ENCODE measurements at places on chromosomes 1 and 21.

DNA sequence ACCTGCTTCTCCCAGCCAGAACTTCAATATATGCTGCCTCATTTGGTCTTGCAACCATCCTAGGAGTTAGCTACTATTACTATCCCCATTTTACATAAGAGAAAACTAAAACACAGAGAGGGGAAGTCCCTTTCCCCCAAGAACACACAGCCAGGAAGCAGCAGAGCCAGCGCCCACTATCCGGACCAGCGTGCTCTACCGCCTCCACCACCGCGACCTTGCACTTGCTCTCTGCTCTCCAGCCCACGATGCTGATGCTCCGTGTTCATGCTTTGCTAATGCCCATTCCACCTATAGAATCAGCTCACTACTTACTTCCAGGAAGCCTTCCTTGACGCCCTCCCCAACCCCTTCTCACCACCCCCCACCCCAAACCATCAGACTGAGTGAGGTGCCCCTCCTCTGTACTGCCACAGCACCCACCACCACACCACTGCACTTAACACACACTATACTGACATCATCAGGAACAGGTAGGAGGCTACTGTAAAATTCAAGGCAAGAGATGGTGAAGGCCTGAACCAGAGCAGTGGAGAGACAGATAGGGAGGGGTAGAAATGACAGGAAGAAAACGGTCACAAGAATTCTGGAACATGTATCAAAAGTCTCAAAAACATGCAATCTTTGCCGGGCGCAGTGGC is 9.4 kb downstream of the TMEM53 start:
- DNase-seq = no peak

GRCh38 chr1:179781962-179782361 is 38.9 kb downstream of the FAM163A start:
- DNase-seq = no peak

GRCh38 chr1:199646761-199647160 is 380.7 kb upstream of the NR5A2 start:
- no peak for DNase-seq

DNA sequence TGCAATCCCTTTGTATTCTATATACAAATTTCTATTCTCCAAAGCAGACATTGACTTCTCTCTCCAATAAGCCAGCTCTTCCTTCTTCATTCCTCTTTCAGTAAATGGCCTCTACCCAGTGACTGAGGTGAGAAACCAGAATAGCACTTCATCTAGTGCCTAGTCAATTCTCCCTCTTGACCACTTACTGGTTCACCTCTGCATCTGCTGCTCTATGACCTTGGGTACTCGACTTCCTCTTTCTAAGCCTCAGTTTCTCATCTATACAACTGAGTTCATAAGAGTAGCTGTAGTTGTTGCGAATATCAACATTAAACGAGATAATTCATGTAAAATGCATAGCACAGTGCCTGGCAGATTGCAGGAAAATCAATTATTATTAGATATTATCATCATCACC is 12.4 kb downstream of the LYST start:
- DNase-seq = no peak

DNA sequence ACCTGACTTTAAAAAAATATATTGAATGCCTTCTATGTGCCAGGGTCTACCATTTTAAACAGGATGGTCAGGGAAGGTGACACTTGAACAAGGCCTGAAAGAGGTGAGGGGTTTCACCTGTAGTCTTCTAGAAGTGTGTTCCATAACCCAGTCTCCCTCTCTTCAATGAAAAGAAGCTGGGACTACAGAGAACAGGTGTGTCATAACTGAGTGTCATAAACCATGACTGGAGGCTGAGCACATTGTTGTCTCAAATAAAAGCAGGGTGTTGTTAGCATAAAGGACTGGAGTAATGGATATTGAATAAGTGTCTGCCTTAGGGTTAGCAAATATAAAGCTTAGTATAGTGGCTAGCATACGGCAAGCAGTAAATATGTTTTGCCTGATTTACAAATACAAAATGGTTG is 65.4 kb downstream of the SYDE2 start:
- no peak for DNase-seq

- no peak for DNase-seq
Observed at GRCh38 chr21:45331531-45332147, 43.9 kb upstream of the POFUT2 start.

DNA sequence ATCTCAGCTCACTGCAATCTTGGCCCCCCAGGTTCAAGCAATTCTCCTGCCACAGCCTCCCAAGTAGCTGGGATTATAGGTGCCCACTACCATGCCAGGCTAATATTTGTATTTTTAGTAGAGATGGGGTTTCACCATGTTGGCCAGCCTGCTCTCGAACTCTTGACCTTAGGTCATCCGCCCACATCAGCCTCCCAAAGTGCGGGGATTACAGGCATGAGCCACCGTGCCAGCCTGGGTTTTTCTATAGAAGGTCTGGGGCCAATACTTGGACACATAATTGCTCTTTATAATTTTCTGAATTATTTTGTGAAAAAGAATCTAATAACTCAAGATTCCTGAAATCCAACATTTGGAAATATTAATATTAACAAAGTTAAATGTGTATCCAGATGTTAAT is 1267.7 kb upstream of the ADGRL4 start:
- no peak for DNase-seq

GRCh38 chr1:185699874-185700273 is 34.3 kb upstream of the HMCN1 start:
- DNase-seq = no peak

GRCh38 chr1:219266524-219266923 is 92.8 kb downstream of the LYPLAL1 start:
- no peak for DNase-seq

DNA sequence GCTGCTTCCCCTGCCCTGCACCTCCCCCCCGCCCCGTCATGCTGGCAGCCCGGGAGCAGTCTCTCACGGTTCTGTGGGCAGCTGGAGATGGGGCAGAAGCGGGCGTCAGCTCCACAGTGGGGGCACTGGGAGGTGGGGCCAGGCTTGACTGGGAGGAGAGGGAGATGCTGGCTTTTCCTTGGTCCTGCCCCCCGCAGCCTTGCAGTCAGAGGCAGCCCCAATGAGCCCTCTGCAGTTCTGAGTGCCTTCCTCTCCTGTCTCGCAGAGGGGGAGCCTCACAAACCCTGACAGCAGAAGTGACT is 21.7 kb downstream of the ARHGEF10L start:
- DNase-seq = no peak

- peak; percentile 48 for DNase-seq
Observed at GRCh38 chr1:89670163-89670562, 37.2 kb downstream of the LRRC8C start.

GRCh38 chr21:31892686-31893085 is 19.9 kb downstream of the HUNK start:
- DNase-seq = no peak

DNA sequence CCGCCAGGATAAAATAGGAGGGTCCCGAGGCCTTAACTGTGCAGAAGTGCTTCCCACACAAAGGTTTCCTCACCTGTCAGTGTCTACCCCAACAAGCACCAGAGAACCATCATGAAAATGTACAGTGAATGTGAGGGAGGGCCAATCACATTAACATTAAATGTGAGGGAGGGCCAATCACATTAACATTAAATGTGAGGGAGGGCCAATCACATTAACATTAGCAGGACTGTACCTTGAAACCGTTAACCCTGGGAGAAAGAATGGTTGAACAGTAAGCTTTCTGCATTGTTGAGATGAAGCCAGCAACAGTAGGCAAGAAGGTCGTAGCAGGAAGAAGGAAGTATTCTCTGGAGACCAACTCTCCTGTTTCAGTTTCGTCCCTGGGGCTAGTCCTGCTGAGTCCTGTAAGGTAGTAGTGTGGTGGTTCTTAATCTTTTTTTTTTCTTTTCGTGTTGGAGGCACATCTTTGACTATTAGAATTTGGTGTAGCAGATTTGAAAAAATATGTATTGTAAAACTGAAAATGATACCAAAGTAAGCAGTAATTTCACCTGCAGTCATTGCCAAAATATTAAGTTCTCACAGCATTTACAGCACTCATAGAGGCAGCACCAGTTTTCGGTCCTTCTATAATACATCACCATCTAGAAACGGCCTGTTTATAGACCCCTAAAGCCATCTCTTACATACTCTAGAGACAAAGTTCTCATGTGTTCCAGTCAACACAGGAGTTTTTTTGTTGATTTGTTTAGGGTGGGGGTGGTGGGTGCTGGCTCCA is 98.6 kb upstream of the PPP2R5A start:
- peak; percentile 38 for DNase-seq

GRCh38 chr1:220119043-220119512 is 25.1 kb downstream of the IARS2 start:
- DNase-seq = no peak

DNA sequence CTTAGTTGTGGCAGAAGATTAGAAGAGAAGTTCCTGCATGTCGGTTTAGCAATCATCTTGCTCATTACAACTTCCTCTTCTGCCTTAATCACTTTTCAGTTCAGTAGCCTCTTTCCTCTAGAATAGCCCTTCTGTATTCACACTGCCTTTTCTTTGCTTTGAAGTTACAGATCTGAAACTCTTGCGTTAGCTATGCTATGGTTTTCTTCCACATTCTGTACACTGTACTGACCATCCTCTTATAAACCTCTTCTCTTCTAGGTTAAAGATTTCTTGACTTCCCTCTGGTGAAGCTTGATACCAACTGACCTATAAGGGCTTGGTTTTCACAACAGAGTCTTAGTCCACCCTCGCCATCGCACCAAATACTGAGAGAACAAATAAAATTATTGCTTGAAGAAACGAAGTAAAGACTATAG is 35.0 kb downstream of the C21orf91 start:
- peak; percentile 42 for DNase-seq

GRCh38 chr1:64948216-64948615 is 18.1 kb downstream of the JAK1 start:
- no peak for DNase-seq

- no peak for DNase-seq
Observed at GRCh38 chr1:91889717-91890459, 3.9 kb upstream of the TGFBR3 start.

DNA sequence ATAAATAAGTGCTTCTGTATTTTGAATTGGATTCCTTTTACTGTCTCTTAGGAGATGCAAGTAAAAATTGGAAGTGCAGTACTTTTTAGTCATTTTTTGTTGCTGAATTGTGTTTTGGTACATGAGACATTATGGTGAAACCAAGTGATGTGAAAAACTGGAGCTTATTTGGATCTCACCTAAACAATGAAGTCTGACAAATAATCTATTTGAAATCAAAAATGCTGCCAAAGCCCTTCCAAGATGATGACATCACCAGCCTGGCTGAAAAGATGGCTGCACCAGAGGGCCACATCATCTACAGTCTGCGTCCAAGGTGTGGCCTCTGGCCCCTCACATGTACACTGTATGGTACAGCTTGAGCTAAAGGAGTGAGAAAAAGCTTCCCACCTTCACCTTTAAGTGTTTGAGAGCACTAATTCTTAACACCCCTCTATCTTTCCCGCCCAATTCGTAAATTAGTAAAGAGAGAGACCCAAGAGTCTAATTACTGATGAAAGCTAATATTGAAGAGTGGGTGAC is 192.5 kb upstream of the ST6GALNAC5 start:
- no peak for DNase-seq

- DNase-seq = no peak
Observed at GRCh38 chr1:230293390-230293700, 132.8 kb downstream of the PGBD5 start.

GRCh38 chr1:22711071-22711470 is 432 bp downstream of the EPHB2 start:
- no peak for DNase-seq

GRCh38 chr1:202268817-202269216 is 72.9 kb downstream of the UBE2T start:
- DNase-seq = no peak

DNA sequence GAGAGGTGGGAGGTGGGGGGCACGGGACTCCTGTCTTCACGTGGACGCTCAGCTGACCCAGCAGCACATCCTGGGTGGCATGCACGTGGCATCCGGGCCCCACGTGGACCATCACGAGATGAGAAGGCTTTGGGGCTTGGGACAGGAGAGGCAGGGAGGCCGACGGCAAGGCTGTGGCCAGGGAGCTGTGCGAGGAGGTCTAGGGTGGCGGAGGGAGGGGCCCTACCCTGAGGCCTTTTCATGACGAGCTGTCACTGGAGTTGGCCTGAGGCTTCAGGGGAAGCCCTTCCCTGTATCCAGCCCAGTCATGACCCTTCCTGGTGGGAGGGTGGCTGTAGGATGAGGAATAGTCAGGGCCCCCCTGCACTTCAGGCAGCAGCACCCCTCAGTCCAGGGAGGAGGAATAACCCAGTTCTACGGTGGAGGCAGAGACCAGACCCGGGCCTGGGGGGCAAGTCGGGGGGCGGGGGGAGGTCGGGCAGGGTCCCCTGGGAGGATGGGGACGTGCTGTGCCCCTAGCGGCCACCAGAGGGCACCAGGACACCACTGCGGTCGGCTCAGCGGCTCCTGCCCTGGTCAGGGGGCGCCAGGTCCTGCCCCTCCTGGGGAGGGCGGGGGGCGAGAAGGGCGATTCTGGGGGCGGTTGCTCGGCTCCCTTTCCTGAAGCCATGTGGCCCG is 2.0 kb upstream of the PERM1 start:
- peak; percentile 54 for DNase-seq

DNA sequence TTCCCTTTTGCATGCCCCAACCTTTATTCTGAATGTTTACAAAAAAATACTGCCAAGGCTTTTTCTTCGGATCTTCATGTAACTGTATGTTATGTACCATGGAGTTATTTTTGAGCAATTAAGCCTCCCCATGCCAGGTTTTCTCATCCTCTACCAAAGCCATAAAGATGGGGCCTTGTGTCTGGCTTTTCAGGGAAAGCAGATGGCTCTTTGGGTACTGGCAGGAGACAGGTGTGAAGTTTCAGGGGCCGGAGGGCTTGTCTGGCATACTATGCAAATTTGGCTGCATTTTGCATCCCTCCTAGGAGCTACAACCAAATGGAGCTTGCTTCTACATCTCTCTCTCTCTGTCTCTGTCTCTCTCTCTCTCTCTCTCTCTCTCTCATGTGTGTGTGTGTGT is 28.1 kb upstream of the PLXNA2 start:
- DNase-seq = no peak

DNA sequence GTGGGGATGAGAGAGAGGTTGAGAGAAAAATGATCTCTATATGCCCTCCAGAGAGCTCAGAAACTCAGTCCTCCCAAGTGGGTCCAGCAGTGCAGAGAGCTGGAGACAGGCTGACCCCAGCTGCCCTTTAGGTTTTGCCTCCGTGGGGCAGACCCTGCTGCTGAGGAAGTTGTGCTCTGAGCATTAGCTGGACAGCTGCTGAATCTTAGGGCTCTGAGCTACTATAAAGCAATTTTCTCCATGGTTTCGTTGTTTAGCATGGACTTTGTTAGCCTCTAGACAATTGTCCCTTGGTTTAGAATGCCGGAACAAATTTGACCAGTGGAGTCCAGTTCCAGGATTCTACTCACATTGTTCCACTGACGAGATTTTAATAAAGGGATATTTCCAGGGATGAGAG is 22.1 kb downstream of the BATF3 start:
- DNase-seq = no peak

GRCh38 chr1:25520446-25521061 is 22.9 kb upstream of the LDLRAP1 start:
- peak; percentile 56 for DNase-seq

GRCh38 chr1:19815801-19816736 is 986 bp upstream of the RNF186 start:
- no peak for DNase-seq
